ENCODE measurements at places on chromosomes 6 and 20.
A peak's percentile ranks its signal among the peaks of the same experiment; 100 is the strongest.

DNA sequence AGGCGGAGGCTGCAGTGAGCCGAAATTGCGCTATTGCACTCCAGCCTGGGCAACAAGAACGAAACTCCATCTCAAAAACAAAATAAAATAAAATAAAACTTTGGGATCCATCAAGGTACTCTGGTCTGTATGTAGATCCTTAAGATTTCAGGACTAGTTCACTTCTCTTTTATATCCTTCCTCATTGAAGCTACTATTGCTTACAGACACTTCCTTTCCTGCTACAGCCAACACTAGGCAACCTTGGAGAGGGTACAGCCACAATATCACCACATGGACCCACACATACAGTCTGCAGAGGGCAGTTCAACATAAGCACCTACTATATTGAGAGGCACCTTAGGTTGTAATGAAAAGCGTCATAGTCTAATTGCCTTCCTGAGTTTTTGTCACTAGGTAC, 113.3 kb downstream of the ATXN1 start:
- no peak for DNase-seq

- no peak for DNase-seq
These were observed 853.6 kb downstream of the C6orf118 start for GRCh38 chr6:164455835-164456234.

DNA sequence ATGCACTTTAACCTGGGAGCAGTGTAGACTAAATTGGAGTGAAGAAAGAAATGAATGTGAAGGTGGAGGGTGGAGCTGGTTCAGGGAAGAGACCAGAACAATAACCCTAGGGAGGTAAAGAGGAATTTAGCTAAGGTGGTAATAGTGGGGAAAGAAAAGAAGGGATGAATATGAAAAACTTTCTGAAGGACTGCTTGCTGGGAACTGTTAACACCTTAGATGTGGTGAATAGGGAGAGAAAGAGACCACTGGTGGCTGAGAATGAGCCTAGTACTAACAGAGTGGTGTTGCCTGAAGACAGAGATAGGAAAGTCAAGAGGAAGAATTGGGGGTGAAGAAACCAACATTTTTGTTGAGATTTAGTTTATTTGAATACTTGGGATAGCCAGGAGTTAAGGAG, 78.4 kb upstream of the HS3ST5 start:
- no peak for DNase-seq

GRCh38 chr20:19885594-19885938, 127.5 kb downstream of the RIN2 start:
- no peak for DNase-seq

- no peak for DNase-seq
These were observed 87.5 kb downstream of the ZFP64 start for GRCh38 chr20:52103913-52104545.

DNA sequence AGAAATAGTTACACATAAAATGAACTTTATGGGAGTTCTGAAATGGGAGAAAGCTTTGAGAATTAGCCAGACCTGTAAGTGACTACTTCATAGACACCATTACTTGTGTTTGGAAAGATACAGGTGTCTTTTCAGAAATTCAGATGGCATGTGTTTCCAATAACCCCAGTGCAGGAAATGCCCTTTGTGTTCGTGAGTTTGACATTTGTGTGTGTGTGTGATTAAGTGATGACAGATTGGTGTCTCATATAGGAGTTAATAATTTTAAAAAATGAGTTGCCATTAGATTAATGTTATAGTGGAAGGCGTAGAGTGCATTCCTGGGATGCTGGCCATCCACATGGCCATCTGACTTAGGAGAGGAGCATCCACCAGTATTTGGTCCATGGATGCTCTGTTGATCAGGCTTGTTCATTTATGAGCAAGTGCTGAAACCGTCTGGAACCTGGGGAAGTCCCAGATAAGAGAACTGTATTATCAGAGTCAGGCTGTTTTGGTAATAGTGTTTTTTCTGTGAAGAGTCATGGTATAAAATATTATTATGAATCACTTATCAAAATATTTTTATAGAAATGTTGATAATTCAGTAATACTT, 3.1 kb downstream of the STK4 start:
- DNase-seq, result no peak

DNA sequence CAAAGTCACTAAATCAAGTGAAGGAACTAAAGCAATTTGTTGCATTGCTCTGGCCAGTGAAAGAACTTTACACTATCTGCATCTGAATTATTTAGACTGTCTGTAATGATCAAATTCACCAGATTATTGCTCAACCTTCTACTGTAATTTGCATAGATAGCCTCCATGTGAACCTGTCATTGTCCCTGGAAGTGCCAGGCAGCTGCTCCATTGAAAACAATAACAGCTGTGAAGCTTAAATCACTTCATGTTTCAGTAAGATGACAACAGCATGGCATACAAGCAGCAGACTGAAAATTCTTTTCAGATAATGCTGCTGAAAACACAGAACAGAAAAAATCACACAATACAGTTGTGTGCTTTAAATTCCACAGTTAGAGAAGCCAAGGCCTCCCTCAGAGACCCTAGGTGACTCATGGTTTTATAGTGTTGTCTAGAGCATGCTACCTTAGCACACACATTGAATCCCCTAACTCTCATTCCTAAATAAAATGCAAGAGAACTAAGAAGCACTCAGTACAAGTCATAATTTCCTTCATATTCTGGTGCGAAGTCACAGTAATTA, 248.9 kb downstream of the TPBG start:
- DNase-seq, result no peak

- peak; percentile 56 for DNase-seq
These were observed 66.5 kb upstream of the PIM1 start for GRCh38 chr6:37103169-37104039.

DNA sequence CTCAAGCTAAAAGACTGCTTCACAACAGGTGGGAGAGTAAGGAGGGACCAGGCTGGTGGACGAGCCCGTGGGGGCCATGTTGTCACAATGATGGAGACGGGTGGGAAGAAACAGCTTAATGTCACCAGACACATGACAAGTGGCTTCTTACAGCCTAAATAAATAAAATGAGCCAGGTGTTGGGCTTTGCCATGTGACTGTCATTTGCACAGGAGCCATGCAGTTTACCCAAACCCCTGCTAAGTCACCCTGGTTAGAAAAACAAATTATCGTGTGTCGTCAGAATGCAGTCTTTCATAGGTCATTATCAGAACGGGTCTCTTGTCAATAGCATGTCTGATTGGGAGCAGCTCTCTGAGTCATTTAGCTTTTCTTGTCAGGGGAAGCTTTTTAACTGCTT, 18.5 kb downstream of the BTBD3 start:
- no peak for DNase-seq

DNA sequence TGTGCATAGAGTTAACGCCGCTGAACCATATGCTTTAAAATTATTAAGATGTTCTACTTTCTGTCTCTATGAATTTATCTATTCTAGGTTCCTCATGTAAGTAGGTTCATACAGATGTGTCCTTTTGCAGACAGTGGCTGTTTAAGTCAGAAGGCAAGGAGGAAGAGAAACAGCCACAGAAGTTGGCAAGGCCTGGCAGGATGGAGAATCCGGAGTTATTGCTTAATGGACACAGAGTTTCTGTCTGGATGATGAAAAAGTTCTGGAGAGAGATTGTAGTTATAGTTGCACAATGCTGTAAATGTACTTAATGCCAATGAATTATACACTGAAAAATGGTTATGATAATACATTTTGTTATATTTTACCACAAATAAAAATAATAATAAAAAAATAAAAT, 283.6 kb upstream of the CNR1 start:
- DNase-seq, result no peak

DNA sequence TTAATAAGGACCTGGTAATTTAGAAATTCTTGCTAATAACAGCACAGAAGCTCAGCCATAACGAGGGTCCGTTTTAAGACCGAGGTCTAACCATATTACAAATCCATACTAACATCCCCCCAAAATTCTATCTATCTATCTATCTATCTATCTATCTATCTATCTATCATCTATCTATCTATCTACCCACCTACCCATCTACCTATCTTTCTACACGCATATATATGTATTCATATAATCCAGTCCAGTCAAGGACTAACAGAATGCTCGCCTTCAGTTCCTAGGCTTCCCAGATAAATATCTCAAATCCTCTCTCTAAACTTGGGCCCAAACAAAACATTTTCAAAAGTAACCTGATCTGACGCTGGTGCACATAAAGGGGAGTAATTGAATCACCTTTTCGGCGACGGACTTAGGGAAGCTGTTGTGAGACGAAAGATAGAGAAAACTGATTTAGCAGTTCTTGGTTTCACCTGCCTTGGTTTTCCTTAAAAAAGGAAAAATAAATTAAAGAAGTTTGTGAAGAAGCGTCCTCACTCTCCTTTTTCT, 14.5 kb downstream of the HMGN4 start:
- DNase-seq, result no peak

DNA sequence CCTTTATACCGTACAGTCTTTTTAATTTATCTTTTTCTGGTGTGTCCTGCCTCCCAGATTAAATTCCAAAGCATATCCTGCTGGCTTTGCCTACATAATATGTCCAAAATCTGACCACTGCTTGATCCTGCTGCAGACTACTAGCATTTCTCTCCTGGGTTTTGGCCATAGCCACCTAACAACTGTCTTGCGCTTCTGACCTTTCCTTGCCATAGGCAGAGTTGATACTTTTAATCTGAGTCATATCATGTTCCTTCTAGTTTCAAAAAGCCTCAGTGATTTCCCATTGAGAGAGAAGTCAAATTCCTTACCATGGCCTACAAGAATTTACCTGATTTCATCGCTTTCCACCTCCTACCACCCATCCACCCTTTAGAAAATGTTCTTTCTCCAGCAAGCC, 104.8 kb downstream of the BCKDHB start:
- no peak for DNase-seq

- no peak for DNase-seq
These were observed 52.4 kb upstream of the SPDEF start for GRCh38 chr6:34608321-34609091.

DNA sequence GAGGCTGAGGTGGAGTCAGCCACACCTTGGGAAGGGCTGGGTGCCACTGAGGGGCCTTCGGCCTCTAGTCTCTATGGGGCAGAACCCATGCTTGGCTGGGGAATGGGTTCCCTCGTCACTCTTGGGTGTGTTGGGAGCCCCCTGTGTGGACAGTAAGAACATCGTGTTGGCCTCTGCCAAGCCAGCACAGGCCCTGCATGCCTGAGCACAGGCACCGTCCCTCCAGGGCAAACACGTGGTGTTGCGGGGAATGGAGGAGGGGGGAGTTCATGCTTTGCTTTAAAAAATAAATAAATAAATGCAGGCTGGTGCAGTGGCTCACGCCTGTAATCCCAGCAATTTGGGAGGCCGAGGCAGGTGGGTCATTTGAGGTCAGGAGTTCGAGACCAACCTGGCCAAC, 63.0 kb downstream of the EZR start:
- no peak for DNase-seq

DNA sequence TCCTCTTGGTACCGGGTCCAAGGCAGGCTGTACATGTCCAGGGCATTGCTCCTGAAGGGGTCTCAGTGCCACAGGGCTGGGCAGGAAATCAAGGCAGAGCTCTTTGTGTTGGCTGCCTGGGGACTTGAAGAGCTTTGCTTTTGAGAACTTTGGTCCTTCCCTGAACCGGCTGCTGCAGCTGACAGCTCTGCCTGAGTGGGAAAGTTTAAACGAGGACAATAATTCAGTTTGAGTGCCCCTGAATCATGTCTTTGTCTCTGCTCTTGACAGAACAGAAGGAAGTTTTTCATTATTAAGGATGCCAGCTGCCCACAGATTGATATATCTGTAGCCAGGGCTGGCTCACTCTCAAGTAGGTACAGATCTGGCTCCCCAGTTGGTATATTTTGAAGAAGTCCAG, 56.1 kb downstream of the ANKRD6 start:
- DNase-seq, result no peak

DNA sequence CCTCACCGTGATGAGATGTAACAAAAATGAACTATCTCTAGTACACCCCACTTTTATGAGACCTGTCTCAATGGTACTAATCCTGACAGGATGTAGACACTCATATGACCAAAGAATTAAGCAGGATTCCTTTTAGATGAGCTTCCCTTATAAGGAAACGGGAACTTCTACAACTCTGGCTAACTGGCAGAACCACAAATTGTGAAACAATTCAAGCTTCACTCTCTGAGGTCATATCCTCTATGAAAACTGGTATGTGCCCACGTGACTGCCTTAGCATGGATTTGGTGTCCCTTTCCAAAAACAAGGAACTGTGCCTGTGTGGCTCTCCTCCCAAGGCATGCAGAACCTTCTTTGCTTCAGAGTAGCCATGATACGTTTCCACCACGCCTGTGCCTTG, 14.1 kb upstream of the CPNE5 start:
- DNase-seq, result no peak

GRCh38 chr6:43895656-43896328, 125.8 kb downstream of the VEGFA start:
- DNase-seq, result no peak

DNA sequence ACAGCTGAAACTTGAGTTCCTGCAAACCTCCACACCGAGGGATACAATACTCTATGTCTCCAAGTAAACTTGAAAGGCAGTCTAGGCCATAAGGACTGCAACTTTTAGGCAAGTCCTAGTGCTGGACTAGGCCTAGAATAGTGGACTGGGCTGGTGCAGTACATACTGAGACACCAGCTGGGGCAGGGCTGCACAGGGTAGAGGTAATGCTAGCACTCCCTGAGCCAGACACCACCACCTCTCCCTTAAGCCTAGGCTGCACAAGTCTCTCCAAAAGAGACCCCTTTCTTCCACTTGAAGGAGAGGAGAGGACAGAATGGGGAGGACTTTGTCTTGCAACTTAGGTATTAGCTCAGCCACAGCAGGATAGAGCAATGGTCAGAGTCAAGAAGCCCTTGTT, 65.7 kb upstream of the PTPRK start:
- DNase-seq, result no peak

DNA sequence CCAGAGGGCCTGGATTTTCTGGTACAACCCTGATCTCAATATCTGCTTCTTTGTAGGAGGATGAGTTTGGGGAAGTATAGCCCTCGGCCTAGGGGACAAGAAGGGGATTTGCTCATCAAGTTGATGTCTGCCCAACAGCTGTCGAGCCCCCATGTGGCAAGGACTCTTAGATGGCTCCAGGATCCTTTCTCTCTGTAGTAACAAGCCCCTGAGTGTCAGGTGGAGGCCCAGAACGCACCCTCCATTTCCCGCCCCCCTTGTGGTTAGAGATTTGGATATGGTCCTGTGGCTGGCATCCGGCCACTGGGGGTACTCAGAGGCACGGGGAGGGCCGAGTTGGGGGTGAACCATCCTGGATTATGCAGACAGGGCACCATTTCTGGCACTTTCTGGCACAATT, 50.1 kb downstream of the CTCFL start:
- DNase-seq, result no peak

GRCh38 chr6:89527634-89528033, 94.7 kb downstream of the ANKRD6 start:
- no peak for DNase-seq

All from left renal cortex interstitium (tissue), 4 donors.